ENCODE measurements at places on chromosomes 3 and 15. TPM values are rescaled to one million over a fixed set of nuclear protein-coding genes. Genes with fewer than 3 reads are reported as not detected.

ENTPD3 gene
- not detected for total RNA-seq

PTX3 gene
- total RNA-seq = 22.5 TPM

RLBP1 gene
- total RNA-seq = not detected

ALDH1A2 gene
- 2.9 TPM for total RNA-seq

FMN1 gene
- 8.6 TPM for total RNA-seq

VIPR1 gene
- not detected for total RNA-seq

ARNT2 gene
- 20.7 TPM for total RNA-seq

TMC3 gene
- not detected for total RNA-seq

PP2D1 gene
- total RNA-seq = not detected

ITGA11 gene
- total RNA-seq = 159 TPM

FSTL1 gene
- 1,795 TPM for total RNA-seq

TRAT1 gene
- not detected for total RNA-seq
